ENCODE measurements at places on chromosomes 11 and 22.

- no peak for DNase-seq
These were observed 235.9 kb upstream of the NARS2 start for GRCh38 chr11:78810559-78811009.

GRCh38 chr22:37661160-37661924 lies 2.8 kb downstream of the PDXP start:
- DNase-seq, result peak; percentile 52

DNA sequence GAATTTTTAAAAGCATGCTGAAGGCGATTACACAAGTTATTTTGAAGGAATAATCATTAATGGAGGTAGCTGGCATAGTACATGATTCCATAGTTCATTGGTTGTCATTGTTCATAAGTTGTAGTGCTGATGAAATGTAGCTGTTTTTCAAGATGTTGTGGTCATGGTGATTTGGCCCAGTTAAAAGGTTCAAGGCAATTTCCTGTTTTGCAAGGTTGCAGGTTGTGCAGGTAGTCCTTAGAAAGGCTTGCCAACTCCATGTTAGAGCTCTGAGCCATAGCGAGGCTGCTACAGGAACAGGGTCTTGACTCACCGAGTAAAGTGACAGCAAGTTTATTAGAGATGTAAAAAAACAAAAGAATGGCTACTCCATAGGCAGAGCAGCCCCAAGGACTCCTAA lies 95.8 kb upstream of the CHORDC1 start:
- DNase-seq, result no peak

DNA sequence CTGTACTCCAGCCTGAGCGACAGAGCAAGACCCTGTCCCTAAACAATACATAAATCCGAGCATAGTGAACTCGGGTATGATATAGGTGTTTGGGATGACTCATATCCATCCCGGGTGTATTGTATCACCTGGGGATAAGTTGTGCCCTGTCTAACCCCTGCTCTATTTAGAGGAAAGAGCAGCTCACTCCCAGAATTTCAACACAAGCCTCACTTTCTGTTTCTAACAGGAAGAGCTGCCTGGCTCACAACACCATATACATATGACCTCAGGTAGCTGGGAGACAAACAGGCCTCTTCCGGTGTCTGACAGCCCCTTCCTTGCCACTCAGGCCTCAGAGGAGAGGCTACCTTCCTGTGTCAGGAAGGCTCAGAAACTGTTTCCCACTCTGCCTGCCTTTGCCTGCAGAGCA lies 9.9 kb upstream of the MICALL1 start:
- DNase-seq, result no peak

DNA sequence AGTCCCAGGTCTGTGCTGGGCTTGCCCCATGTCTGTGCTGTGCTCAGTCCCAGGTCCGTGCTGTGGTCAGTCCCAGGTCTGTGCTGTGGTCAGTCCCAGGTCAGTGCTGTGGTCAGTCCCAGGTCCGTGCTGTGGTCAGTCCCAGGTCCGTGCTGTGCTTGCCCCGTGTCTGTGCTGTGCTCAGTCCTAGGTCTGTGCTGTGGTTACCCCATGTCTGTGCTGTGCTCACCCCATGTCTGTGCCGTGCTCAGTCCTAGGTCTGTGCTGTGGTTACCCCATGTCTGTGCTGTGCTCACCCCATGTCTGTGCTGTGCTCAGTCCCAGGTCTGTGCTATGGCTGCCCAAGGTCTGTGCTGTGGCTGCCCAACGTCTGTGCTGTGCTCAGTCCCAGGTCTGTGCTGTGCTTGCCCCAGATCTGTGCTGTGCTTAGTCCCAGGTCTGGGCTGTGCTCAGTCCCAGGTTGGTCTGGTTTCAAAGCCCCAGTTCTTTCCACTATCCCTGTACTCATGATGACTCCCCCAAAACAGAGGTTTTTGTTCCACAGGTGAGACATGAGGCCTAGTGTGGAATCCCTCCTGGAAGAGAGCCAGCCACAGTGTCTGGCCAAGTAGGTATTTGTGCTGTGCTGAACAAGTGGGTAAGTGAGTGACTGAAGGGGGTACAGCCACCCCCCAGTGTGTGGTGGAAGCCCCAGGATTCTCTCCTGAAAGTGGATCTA lies 34.8 kb downstream of the IRAG1 start:
- no peak for DNase-seq

DNA sequence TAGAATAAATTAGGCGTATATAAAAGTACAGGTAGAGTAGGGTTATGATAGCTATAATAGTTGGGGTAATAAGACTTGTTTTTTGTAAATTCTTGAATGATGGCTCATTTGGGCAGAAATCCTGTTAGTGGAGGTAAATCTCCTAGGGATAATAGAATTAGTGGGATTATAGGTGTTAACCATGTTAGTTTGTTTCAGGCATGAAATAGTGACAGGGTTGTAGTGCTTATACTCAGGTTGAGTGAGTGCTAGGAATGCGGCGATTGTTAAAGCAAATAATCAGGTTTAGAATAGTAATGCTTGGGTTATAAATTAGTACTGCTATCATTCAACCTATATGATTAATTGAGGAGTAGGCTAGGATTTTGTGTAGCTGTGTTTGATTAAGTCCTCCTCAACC lies 297.1 kb downstream of the DYNC2H1 start:
- no peak for DNase-seq

- no peak for DNase-seq
These were observed 897.2 kb downstream of the TBC1D22A start for GRCh38 chr22:47659467-47660223.

GRCh38 chr11:25734591-25735211 lies 597.2 kb upstream of the ANO3 start:
- DNase-seq, result no peak

DNA sequence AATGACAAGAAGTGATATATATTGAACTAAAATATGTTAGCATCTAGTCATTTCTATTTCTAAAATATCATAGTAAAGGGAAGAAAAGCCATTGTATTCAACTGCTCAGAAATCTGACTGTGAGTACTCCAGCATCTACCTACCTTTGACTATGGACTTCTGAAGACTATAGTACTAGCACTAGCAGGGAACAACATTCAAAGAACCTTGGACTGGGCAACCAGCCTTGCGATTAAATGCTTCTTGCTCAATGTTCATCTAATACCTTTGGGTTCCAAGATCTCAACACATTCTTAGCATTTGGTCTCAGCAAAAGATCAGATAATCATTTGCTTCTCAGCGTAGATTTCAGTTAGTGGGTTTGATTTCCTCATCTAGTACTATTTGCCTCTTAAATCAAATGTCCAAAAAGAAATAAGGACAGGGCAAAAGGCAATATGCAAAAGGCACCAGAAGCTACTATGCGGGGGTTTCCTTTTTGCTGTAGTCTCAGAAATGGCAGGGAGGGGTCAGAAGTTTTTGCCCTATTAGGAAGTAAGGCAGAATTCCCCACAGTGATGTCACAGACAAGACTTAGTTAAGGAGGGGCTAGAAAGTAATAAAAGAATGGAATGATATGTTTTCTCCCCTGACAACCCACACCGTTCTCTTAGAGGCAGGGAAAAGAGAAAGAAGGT lies 80.6 kb downstream of the GAB2 start:
- DNase-seq, result no peak

DNA sequence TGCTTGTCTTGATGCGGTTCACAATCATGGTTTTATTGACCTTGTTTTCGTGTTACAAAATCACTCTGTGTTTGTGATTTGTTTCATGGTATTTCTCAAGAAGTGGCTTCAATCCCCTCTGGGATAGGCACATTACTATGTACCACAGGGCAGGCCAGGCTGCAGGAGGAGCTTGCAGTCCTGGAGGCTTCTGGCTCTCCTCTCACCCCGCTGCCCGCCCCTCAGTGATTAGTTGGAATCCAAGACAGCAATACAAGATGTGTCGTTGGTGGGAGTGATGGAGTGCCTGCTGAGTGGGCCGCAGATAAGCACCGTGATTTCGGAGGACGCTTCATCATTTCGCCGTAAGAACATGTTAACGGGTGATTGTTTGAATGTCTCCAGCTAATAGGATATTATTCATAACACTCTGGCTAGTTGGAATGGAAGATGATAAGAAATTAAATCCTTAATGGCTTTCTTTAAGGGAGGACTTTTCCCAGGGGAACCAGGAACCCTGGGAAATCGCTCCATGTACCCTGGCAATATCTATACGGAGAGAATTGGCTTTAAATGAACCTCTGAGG lies 384.4 kb downstream of the MIAT start:
- DNase-seq, result no peak

Measured in dorsolateral prefrontal cortex (tissue), 122 donors.